Stimulated activated CD8-positive, alpha-beta memory T cell treated with anti-CD3 and anti-CD28 coated beads, Interleukin-12 subunit alpha, Interleukin-12 subunit beta, amount 100 ng/mL, for 1 hour (primary cell): ENCODE measurements at places on chromosomes 13 and 19.
A peak's percentile ranks its signal among the peaks of the same experiment; 100 is the strongest.

GRCh38 chr13:33349986-33350826 is 64.7 kb upstream of the STARD13 start:
- DNase-seq = no peak

DNA sequence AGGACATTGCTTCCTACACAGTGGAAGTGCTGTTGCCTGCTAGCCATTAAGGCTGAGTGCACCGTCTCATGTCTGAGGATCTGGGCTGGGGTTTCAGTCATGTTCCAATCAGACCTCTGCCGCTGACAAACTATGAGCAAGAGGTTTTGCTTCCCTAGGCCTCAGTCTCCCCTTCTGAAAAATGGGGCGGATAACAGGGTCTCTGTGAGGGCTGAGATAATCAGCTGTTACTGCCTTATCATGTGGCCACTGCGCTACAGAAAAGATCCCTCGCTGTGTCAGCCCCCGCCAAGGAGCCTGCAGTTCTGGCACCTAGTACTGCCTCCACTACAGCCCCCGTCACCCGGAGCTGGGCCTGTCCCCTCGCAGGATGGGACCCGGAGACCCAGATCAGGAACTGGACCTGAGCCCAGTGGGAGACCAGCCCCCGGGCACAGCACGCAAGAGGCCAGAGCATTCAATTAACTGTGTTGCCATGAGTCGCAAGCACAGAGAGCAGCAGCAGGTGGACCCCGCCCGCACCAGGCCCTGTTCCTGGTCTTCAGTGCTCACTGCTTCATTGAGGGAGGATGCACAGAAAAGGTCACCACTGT is 3.0 kb upstream of the PNKP start:
- no peak for DNase-seq

- DNase-seq = no peak
These were observed 29.1 kb upstream of the POP4 start for GRCh38 chr19:29576761-29577648.

DNA sequence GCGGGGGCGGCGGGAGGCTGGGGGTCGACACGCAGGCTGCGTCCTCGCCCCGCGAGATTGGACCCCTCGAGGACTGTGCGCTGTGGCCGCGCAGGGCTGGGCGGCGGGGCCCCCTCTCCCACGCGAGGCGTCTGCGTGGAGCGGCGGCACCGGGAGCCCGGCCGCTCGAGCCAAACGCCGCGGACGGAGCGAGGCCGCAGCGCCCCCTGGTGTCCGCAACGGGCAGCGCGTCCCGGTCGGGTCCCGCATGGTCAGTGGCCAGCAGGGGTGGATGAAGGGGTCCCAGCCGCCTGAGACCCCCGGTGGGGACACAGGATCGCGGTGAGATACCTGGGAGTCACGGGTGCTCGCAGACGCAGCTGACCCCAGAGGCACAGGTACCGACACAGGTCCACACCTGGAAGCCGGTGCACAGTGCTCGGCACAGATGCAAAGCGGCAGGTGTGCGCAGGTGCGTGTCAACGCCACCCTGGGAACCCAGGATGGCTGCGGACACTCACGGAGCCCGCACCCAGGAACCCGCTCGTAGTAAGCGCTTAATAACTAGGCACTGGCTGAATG is 2.1 kb upstream of the CIRBP start:
- DNase-seq = no peak

DNA sequence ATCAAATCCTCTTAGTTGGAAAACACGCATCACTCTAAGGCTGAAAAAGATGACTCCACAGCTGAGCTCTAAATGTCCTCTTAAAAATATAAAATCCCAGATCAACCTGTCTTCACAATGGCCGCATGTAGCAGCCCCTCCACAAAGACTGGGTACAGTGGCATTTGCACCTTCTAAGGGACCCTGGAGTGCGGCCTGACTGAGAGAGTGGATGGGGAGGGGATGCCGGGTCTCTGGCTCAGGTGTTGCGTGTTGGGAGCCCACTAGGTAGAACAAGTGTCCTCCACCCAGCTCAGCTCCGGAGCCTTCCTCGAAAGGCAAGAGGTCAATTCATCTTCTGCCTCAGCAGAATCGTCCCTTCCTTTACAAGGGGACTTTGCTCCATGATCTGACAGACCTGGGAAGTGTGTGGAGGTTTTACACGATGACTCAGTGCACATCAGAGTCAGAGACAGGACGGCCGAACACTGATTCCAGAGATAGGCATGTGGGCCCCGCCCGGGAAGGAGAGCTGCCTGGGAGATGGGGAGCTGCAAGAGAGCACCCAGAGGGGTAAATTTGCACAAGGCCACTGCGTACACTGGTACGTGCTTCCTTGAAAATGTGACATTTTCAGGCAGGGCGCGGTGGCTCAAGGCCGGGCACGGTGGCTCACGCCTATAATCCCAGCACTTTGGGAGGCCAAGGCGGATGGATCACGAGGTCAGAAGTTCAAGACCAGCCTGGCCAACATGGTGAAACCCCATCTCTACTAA is 23.5 kb upstream of the SLC15A1 start:
- no peak for DNase-seq

DNA sequence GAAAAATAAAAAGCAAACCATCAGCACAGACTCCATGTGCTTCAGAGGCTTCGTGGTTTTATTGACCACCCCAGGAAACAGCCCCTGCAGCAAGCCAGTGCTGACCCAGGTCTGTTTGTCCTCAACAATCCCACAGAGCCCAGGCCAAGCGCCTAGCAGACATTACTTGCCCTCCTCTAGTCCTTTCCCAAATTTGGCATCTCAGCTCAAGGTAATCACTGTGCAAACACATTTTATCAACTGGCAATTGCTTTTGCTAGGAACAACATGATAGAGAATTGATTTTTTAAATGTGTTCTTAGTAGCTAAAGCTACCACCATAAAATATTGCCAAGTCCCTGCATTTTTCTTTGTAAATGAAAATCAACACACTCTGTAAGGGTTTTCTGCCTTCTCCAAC is 121.8 kb downstream of the STOML3 start:
- DNase-seq = no peak

DNA sequence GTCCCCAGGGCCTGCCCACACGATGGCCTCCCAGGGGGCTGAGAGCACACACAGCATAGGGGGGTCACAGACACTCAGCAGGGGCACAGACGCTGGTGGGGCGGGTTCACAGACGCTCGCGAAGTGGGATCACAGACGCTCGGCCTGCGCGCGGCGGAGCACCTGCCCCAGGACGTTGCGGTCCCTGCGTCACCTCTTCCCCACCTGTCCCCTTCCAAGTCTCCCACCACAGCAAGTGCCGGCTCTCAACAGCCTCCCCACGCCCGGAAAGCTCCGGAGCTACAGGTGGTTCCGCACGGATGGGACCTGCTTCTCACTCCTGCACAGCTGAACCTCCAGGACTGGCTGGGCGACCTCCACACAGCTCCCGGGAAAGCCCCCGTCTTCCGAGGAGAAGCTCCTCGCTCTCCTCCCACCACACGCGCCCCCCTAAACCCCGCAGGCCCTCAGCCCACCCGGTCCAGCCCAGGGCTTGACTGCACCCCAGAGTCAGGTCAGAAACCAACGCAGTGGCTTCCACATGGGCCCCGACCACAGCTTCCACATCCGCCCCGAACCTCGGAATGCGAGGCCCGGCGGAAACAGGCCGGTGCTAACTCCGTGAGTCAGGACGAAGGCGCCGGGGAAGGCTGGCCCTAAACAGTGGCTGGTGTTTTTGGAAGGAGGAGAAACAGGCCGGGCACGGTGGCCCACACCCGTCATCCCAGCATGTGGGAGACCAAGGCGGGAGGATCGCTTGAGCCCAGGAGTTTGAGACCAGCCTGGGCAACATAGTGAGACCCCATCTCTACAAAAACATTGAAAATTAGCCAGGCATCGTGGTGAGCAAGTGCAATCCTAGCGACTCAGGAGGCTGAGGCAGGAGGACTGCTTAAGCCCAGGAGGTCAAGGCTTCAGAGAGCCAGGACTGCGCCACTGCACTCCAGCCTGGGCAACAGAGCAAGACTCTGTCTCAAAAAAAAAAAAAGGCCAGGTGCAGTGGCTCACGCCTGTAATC is 16.5 kb downstream of the BTBD2 start:
- no peak for DNase-seq

- no peak for DNase-seq
These were observed 74.0 kb downstream of the PDS5B start for GRCh38 chr13:32660227-32660626.

- no peak for DNase-seq
These were observed 55.4 kb upstream of the GTF2F2 start for GRCh38 chr13:45064889-45065288.

GRCh38 chr13:98523455-98524102 is 53.3 kb downstream of the STK24 start:
- no peak for DNase-seq

- DNase-seq = no peak
These were observed 263.5 kb downstream of the FOXO1 start for GRCh38 chr13:40402931-40403431.

DNA sequence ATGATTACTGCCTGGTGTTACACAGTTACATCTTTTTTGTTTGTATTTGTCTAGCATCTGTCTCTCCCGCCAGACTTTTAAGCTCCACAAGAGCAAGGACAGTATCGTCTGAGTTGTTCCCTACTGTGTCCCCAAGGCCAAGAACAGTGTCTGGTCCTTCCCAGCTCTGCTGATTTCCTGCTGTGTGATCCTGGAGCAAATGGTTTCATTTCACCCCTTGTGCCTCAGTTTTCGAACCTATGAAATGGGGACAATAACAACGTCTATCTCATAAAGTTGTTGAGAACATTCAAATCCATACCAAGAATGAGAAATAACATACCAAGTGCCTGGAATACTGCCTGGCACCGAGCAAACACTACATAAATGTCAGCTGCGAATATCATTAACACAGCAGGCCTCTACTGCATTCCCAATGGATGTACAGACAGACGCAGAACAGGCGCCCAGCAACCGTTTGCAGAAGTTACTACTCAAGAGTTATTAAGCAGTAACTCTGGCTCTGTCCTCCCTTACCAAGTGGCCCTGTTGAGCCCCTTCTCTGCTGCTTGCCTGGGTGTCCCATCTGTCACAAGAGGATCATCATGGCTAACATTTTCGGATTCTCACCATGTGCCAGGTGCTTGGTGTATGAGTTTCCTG is 11.4 kb downstream of the XRCC1 start:
- DNase-seq = no peak

- DNase-seq = no peak
These were observed 314.7 kb upstream of the DACH1 start for GRCh38 chr13:72181661-72182060.

DNA sequence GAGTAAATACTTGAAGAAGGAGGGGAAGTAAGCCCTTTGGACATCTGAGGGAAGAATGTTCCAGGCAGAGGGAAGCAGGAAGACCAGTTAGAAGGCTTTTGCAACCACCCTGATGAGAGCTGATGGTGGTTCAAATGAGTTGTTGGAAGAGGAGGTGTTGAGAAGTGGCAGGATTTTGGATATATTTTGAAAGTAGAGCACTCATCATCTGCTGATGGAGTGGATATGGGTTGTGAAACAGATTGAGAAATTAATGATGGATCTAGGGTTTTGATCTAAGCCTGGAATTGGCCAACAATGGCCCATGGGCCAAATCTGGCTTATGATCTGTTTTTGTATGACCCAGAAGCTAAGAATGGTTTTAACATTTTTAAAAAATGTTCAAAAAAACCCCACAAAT is 230.7 kb downstream of the NDFIP2 start:
- no peak for DNase-seq

- no peak for DNase-seq
These were observed 49.0 kb upstream of the FRY start for GRCh38 chr13:31982540-31982939.

DNA sequence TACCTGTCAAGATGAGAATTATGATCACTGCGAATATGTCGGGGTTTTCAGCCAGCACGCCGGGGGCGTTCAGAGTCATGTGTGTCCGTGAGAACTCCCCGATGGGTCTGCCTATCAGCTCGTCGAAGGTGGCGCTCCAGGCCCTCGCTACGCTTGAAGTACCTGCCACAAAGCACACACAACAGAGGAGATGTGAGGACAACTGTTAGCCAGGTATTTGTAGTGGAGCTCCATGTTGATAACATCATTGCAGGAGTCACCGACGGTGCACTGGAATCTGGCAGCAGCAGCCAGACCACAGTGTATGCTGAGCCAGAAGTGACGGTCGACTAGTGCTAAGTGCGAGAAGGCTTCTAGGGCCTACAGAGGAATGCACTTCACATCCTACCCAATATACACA is 62.7 kb downstream of the SLC7A1 start:
- DNase-seq = no peak

GRCh38 chr13:28324181-28324789 is 170.6 kb downstream of the FLT1 start:
- peak; percentile 24 for DNase-seq

DNA sequence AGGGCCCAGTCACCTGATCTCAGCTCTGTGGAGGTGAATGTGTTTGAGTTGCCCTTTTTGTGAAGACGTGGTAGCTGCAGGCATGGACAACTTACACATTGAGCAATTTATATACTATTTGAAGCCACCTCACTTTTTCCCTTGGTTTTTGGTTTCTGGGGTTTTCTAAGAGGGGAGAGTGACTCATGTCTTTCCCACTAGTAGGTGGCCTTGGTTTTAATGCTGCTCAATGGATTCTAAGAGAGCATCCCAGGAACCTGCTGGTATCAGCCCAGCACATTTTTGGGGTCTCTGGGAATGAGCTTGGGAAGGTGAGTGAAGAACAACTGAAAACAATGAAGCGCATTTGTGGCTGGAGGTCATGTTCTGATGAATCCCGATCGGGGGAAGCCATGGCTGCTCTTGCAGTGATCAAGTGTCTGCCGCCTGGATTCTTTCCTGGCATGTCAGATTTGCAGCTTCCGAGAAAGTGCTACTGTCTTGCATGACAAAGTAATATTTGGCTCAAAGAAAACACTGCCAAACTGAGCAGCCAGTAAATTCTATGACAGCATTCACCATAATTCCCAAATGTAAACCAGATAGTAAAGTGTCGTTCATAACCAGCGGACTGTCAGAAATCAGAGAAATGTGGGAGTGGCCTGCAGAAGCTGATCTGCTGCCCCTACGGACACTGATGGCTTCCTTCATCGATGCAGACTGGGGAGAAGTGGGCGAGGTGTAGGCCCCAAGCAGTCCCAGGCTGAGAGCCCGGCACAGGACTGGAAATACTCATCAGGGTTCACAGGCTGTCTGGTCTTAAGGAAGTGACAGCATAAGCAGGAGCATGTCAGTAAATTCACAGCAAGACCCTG is 98.7 kb downstream of the COL4A2 start:
- DNase-seq = no peak

GRCh38 chr19:8421484-8422461 is 8.7 kb downstream of the MARCHF2 start:
- DNase-seq = no peak

DNA sequence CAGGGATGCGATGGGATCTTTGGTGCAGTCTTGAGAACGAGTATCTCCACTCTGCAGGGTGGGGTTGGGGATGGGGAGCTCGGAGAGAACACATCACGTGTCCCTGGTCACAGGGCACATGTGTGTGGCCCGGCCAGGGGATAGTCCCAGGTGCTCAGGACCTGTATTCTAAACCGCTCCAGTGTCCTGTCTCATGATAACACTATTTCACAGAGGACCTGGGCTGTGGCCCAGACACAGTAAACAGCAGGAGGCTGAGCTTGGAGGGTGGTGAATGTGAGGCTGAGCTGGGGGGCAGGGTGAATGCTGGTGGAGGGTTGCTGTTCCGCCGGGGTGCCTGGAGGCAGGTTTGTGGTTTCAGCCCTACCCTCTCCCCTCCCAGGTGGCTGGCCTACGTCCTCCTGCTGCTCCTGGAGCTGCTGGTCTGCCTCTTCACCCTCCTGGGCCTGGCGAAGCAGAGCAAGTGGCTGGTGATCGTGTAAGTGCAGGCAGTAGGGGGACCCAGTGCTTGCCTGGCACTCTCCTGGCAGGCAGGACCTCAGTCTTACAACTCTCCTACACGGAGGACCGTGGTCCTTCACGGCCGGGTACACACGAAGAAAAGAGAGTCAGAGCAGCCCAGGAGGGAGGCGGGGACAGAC is 11.1 kb downstream of the TTYH1 start:
- DNase-seq = no peak
